ENCODE measurements at places on chromosomes 2 and 18.

- no peak for DNase-seq
These were observed 99.0 kb upstream of the LTBP1 start for GRCh38 chr2:32847734-32848133.

- no peak for DNase-seq
These were observed 16.2 kb downstream of the IMPA2 start for GRCh38 chr18:11997466-11997865.

DNA sequence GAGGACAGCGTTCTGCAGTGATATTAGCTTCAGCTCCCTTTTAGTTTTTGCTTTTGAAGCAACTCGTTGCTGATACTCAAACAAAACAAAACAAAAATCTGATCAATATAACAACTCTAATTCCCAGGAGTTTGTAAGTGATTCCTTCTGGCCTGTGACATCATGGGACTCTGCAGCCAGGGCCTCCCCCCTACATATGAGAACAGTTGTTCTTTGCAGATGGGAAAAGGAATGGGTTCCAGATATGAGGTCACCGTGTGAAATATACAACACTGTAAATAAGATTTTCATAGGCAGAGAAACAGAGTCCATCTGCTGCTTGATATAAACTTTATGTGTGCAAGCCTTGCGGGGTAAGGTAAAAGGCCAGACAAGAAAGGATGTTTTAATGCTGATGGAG, 56.7 kb downstream of the DIS3L2 start:
- no peak for DNase-seq

- DNase-seq, result no peak
These were observed 44.6 kb downstream of the DPP4 start for GRCh38 chr2:162029287-162029901.

- no peak for DNase-seq
These were observed 12.0 kb downstream of the SPAG16 start for GRCh38 chr2:213296270-213296669.

DNA sequence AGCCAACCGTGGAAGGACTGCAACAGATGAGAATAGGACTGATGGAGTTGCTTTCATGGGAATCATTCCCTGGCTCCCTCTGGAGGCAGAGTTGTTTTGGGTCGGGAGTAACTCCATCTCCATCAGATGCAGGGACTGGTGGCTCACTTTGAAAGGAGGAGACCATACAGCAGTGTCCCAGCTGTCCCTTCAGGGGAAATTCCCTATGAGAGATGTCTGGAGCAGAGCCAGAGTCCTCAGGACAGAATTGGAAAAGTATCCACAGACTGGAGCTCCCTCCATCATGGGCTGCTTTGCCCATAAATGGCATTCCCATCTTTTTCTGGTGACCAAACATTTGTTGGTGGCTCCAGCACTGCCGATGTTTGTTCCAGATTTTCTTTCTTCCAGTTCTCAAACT, 144.3 kb downstream of the NCK2 start:
- DNase-seq, result no peak

DNA sequence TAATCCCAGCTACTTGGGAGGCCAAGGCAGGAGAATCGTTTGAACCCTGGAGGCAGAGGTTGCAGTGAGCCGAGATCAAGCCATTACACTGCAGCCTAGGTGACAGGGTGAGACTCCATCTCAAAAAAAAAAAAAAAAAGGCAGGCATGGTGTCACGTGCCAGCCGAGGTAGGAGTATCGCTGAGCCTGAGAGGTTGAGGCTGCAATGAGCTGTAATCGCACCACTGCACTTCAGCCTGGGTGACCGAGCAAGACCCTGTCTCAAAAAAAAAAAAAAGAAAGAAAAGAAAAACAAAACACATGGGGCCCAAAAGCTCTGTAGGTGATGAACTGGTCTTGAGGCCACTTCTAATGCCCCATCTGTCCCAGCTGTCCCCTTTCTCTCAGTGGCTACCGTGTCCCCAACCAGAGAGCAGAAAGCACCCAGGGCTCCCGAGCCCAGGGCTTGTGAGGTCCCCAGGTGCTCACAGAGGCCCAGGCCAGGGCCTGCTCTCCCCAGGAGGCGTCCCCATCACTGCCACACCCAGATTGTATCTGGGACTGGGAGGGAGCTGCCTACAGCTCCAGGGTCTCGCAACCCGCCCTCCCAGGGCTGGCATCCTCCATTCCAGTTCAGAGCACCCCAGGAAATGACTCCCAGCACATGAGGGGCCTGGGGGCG, 8.5 kb downstream of the KLHL30 start:
- no peak for DNase-seq

GRCh38 chr2:45776160-45776955, 124.9 kb downstream of the PRKCE start:
- no peak for DNase-seq

DNA sequence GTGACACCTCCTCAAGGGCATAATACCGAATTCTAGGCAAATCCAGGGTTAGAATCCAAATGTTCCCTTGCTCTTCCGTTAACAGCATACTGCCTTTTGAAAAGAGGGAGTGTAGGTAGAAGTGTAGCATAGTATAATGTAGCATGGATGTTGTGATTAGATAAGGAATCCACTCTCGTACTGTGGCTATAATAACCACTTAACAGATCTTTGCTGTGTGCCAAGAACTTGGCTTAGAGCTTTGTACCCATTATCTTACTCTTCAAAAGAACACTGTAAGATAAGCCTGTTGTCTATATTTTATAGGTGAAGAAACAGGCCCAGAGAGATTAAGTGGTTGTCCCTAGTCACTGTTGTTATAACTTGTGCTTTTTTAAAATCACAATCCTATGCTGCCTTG, 24.2 kb downstream of the WDR75 start:
- DNase-seq, result no peak

- no peak for DNase-seq
These were observed 79.5 kb downstream of the CAMKMT start for GRCh38 chr2:44441200-44441599.

DNA sequence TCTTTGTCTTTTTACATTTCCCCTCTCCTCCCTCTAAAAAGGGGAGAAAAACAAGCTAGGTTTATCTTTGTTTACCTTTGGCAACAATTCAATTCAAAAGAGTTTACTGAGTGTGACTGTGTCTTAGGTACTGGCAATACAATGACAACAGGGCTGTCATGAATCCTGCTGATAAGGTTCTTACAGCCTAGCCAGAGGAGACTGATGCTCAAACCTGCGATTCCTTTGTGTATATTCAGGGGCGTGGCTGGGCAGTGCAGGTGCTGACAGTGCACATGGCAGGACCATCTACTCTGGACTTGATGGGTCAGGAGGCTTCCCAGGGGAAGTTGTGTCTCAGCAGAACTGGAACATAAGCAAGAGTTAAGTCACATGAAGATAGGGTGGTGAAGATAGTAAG, 23.2 kb upstream of the TTN start:
- no peak for DNase-seq

- DNase-seq, result no peak
These were observed 200.0 kb downstream of the GLI2 start for GRCh38 chr2:120935339-120936313.

- DNase-seq, result no peak
These were observed 150.3 kb upstream of the ST6GAL2 start for GRCh38 chr2:107036293-107036692.

DNA sequence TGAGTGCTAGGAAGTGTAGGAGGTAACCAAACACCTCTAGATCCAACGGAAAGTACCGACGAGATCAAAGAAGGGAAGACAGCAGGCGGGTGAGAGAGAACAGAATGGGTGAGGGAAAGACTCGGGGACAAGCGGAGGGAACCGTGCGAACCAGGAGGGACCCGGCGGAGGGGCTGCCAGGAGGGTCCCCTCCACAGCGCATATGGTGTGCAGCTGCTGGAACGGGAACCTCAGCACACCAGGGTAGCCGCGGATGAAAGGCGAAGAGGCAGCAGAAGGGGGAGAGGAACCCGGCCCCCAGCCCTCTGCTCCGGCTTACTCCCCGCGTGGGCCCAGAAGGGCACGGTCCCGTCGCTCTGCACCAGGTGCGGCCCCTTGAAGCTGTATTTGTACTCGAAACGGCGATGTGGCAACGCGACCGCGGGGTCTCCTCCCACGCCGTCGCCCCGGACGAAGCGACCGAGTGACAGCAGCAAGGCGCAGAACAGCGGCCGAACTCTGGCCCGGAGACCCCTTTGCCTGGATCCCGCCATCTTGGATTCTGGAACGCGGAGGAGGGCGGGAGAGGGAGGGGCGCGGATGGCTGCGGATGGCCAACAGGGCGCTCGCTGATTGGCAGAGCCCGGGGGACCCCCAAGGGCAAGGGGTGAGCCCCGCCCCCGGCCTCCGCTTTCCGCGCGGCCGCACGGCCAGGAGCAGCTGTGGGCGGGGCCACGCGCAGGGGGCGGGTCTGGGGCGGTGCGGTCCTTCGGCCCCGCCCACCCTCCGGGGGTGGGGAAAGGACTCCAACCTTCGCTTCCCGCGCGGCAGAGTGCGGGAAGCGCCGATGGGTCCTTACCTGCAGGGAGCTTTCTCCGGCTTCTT, at the start of gene LMAN1:
Gene LMAN1, minus strand, starts transcription at position 554 of the 864 bp plus-strand sequence. Its CDS starts 21 bp downstream, at position 533.
- peak; percentile 93 for DNase-seq

GRCh38 chr2:66495788-66496640, 61.1 kb downstream of the MEIS1 start:
- no peak for DNase-seq

DNA sequence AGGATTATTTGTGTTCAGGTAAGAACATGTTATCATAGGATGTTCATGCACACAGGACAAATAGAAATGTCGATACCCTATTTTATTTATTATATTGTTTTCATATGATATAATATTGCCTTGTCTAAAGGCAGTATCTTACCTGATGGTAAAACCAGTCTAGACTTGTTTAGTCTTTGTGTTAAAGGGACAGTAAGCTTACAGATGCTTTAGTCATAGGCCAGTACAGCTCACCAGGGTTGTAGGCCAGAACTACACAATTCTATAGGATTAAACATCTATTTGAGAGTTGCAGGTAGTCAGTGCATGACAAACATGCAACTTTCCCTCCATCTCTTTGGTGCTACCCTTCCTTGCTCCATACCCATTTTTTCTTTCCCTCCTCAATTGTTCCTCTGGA, 158.5 kb downstream of the GALNT3 start:
- DNase-seq, result no peak

GRCh38 chr2:16320716-16321115, 344.9 kb downstream of the CYRIA start:
- DNase-seq, result no peak

GRCh38 chr18:63213331-63213900, 106.2 kb downstream of the BCL2 start:
- no peak for DNase-seq

GRCh38 chr2:53778536-53779162, 8.1 kb downstream of the ASB3 start:
- DNase-seq, result no peak

DNA sequence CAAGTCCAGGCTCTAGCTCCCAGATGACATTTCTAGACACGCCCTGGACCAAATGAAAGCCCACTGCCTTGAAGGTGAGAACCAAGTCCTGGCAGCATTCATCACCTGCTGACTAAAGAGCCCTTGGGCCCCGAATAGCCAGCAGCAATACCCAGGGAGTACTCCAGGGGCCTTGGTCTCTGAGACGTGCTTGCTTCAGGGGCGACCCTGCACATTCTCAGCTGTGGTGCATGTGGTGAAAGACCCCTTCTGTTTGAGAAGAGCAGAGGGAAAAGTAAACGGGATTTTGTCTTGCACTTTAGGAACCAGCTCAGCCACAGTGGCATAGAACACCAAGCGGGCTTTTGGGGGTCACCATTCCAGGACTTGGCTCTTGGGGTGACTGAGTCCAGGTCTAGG, 260.5 kb upstream of the MYT1L start:
- DNase-seq, result no peak

GRCh38 chr2:214135966-214136365, 274.9 kb upstream of the VWC2L start:
- no peak for DNase-seq

GRCh38 chr2:178478439-178479274, at the start of gene FKBP7:
FKBP7 (minus strand) TSS chr2:178478600; CDS start chr2:178478499, 101 bp downstream.
- DNase-seq, result peak; percentile 64

GRCh38 chr18:3577281-3577855, 127.4 kb downstream of the TGIF1 start:
- DNase-seq, result no peak

- no peak for DNase-seq
These were observed 230.8 kb downstream of the OSR1 start for GRCh38 chr2:19127616-19128015.

DNA sequence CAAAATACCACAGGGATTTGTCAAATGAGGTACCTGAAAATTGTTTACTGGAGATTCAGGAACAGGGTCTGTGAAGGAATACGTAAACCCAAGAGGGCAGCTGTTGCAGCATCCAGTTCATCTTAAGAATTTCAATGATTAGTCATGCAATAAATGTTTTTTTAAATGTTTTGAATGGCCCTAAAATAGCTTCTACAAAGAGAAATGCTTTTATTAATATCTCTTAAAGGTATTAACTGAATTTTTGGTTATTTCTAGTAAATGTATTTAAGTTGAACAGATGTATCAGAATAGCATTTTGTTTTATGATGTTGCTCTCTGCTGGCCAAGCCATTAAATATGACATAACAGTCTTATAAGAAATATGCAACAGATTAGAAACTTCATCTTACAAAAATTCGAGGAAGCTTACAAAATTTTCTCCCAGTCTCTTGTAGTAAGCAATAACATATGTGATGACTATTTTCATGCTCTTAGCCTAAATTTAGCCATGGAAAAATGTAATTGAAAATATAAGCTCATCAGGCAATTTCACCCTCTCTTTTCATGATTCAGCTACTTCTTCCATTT, 863.9 kb downstream of the SUCLG1 start:
- DNase-seq, result no peak

- DNase-seq, result no peak
These were observed 58.8 kb upstream of the ANKRD44 start for GRCh38 chr2:197369228-197369932.

DNA sequence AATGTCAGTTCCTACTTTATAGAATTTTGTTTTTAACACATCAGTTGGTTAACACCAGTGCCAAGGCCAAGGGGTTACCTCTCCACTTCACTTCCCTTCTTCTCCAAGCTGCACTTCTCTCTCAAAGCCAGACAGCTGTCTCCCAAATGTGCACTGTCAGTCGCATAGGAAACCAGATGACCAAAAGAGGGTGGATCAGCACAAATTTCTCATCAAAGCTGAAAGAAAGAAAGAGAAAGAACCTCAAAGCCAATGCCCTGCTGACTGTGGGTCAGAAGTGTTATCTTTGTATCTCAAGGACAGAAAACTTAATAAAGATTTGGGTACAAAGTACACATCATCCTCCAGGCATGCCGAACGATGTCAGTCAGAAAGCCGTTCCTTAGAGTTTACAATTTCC, 32.2 kb downstream of the SPATS2L start:
- no peak for DNase-seq

DNA sequence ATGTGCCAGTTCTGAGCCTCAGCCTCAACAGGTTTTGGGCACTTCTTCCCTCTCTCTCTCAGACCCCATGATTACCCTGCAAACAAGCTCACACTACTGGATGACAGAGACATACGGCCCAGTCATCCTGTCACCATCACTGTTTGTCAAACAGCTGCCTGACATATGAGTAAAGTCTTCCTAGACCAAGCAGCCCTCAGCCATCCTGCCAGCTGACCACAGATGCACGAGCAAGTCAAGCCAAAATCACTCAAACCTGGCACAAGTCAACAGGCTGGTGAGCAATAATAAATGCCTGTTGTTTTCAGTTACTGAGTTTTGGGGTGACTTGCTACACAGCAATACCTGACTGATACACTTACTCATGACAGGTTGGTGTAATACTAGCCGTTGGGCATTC, 75.5 kb upstream of the KLF7 start:
- peak; percentile 41 for DNase-seq

- DNase-seq, result no peak
These were observed 343.4 kb upstream of the HS6ST1 start for GRCh38 chr2:128662051-128662471.

All from stimulated activated CD8-positive, alpha-beta memory T cell treated with anti-CD3 and anti-CD28 coated beads, Interleukin-2, amount 100 ng/mL, for 48 hours (primary cell).